ENCODE measurements at places on chromosomes 5 and 9.

- no peak for DNase-seq
These were observed 29.0 kb downstream of the ACO1 start for GRCh38 chr9:32413424-32413823.

GRCh38 chr9:136952876-136953770 is 1.1 kb downstream of the LCN12 start:
- DNase-seq, result no peak

- DNase-seq, result no peak
These were observed 1.3 kb downstream of the NAA35 start for GRCh38 chr9:85941966-85942912.

- DNase-seq, result no peak
These were observed 186.9 kb downstream of the AUH start for GRCh38 chr9:91174772-91175171.

DNA sequence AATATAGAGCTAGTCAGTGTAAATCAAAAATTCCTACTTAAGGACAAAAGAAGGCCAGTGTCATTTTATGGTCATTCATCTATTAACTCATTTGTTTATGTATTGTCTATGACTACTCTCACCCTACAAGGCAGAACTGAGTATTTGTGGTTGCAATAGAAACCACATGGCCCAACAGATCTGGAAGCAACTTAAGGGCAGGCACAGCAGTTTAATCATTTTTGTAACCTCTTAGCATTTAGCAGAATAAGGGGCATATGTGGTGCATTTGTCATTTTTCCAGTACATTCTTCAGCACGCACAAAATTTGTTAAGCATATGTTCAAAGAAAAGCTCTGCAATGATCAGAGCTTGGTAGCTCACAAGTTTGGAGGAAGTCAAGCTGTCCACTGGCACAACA is 1.1 kb downstream of the FKBP15 start:
- peak; percentile 27 for DNase-seq

DNA sequence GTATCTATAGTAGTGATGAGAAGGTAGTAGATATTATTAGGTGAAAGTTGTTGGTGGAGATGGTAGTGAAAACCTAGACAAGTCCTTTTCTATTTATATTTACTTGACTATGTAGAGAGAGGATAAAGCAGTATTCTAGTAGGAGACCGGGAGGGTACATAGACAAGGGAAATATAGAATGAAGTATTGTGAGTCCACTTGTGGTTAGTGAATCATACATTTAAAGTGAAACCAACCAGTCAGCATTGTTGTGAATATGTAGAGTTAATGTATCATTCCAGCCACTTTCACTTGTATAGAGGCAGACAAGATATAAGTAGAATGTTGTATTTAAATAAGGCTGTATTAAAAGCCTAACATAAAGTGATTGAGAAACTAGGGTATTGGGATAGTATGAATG is 1711.3 kb upstream of the ACO1 start:
- no peak for DNase-seq

- no peak for DNase-seq
These were observed 223.5 kb upstream of the TUT7 start for GRCh38 chr9:86577420-86578333.

DNA sequence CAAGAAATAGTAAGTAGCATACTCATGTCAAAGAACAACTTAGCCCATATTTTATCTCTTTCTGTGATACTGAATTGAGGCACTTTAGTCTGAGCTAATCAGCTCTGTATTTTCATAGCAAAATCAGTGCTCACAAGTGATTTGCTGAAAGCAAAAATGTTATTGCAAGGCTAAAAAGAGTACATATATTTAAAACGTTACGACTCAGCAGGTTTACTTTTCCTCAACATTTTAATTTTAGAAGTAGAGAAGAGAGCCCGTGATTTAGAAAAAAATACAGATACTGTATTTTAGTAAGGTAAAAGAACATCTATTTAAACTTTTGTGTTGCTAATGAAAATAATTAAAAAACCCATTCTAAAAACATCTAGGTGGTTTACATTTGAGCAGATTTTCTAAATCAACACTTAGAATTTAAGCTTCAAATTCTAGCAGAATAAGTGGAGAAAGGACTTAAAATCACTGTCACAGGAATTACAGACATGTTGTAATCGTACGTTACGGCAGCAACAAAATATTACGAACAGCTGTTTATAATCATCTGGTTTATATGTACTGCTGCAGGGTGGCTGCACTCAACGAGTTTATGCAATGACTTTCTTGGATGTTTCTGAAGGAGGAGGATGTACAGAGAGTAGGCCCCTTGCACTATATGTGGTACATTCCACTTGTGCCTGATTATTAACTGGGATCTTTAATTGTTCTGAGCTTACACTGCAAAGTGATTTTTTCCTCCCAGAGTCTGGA is 20.1 kb downstream of the SREK1 start:
- peak; percentile 86 for DNase-seq

DNA sequence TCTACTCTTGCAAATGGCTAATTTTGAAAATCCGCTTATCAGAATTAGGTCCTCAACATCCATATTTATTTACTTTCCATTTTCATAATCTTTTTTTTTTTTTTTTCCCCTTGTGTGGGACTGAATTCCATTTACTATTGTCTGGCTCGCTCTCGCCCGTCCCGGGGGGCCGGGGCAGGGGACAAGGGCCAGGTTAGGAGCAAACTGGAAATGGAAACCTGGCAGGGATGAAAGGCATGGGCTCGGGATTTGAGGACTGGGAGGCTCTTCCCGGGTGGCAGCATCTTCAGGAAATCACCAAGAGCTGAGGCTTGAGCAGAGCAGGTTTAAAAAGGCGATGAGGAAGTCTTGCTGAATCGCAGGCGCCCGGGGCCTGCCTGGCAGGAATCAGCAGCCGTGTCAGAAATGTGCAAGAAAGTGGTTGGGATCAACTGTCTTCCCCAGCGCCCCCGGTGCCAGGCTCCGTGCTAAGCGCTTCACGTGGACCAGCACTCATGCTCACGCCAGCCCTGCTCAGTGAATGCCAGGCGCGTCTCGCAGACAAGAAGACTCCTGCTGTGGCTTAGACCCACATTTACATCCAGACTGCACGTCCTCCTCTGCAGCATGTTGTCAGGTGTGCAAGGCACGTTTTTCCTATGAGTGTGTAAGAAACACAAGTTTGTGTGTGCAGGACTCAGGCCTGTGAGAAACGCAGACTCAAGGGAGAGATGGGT is 66.3 kb upstream of the UNC5A start:
- DNase-seq, result no peak

GRCh38 chr9:114138552-114138971 is 16.8 kb upstream of the COL27A1 start:
- no peak for DNase-seq

DNA sequence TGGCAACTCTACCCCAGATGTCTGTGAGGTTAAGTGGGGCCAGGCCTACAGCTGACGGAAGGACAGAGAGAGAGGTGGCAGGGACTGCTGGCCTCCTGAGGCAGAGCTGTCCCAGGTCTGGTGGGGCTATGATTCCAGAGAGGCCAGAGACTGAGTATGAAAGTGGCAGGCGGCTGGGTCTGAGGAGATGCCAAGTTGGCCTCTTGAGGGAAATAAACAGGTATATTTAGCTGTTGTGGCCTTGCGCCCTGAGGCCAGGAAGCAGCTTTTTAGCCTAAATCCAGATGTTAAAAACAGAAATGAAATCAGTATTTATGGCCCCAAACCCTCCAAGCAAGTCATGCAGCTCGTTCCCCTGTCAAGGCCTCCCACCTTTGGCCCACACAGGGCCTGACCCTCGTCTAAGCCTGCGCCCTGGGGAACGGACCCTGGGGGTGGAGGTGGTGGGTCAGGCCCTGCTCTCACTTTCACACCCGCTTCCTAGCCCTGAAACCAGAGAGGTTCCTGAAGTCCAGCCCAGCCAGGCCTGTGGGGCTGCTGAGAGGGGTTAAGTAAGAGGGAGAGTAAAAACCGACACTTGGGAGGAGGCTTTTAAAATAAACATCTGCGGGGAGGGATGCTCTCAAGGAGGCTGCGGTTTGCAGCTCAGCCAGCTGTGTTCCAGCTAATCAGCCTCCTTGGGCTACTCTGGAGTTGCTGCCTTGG is 18.7 kb downstream of the PCDHGC5 start:
- DNase-seq, result peak; percentile 71

GRCh38 chr5:96633820-96634219 is 28.4 kb upstream of the CAST start:
- DNase-seq, result no peak

DNA sequence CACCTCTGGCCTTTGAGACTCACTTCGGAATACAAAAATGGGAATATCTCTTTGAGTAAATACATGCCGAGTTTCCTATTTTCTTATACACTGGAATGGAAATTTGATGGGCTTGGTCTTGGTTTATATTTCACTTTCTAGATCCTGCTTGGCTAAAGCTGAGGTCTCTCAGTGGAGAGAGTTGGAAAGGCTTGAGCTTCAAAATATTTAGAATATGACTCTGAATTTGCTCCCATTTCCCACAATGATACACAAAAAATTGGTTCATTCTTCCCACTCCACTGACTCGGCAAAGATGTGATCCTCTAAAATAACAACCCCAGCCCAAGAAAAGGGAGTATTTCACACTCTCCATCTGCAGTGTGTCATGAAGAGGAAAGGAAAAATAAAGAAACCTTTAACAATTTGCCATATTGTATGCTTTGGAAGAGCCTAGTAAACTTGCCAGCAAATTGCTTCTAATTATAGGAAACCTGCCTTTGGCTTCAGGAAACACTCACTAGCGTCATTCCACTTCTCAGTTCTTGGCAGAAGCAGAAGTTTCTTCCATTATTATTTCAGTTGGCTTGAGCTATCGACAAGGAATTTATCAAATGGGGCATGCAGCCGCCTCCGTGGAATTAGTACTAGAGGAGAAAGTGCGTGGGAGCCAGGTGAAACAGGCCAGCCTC is 302.9 kb downstream of the NSG2 start:
- DNase-seq, result no peak

GRCh38 chr9:98009936-98010335 is 26.8 kb downstream of the ANP32B start:
- no peak for DNase-seq

DNA sequence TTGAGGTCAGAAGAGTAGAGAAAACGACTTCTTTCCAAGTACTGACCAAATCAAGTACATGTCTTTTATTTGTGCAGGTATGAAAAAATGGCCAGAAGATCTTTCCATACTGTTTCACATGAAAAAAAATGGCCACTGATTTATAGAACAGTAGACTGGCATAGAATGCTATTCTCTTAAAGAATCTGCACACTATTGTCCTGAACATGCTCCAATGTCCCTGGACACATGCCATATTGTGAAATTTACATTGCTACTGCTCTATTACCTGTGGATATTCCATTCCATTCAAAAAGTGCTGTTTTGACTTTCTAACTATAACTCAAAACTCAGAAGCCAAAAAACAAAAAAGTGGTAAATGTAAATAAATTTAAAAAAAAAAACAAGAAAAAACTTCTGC is 60.6 kb downstream of the FBXL17 start:
- no peak for DNase-seq

DNA sequence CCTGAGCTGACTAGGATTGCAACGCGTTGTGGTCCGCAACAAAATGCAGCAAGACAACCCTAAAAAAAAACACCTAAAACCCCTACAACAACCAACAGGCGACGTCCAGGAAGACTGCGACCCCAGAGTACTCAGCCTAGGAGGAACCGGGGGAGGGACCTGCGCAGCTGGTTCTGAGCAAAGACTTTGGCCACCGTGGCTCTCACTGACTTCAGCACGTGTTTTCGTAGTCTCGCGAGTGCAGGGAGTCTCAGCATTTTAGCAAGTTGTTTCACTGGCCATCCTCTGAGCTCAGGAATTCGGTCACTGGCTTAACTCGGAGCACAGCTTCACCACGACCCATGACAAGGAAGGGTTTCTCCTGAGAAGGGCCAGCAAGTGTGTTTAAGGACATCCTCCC is 8.6 kb upstream of the ZDHHC11 start:
- DNase-seq, result no peak

DNA sequence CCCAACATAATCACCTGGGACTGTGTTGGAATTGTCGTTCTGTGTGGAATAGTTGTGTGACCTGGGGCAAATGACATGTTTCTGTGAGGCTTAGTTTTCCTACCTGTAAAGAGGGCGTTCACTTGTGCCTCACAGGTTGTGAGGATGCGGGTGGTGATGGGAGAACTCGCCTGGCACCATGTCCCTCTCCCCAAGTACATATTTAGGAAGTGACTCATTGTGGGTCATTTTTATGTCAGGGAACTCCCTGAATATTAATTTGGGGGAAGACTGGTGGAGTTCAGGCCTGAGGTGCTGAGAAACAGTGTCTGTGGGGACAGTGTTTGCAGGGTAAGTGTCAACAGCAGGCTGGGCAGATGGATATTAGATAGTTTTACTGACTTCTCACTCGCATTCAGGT is 144.7 kb downstream of the KDM4C start:
- no peak for DNase-seq

DNA sequence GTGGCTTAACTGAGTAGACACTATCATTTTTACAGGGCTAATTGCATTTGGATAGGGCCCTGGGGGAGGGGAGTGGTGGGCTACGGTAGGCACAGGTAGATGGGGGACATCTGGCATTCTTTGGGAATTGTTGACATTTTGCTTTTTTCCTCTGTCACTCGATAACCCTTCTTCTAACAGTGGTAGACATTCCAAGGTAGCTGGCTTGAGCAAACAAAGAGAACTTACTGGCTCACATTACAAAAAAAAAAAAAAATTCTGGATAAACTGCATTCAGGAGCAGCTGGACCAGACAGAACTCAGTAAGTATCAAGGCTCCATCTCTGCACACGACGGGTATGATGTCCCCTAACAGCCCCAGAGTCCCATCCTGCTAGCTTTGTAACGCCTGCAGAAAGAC is 585.2 kb downstream of the ZNF608 start:
- no peak for DNase-seq

DNA sequence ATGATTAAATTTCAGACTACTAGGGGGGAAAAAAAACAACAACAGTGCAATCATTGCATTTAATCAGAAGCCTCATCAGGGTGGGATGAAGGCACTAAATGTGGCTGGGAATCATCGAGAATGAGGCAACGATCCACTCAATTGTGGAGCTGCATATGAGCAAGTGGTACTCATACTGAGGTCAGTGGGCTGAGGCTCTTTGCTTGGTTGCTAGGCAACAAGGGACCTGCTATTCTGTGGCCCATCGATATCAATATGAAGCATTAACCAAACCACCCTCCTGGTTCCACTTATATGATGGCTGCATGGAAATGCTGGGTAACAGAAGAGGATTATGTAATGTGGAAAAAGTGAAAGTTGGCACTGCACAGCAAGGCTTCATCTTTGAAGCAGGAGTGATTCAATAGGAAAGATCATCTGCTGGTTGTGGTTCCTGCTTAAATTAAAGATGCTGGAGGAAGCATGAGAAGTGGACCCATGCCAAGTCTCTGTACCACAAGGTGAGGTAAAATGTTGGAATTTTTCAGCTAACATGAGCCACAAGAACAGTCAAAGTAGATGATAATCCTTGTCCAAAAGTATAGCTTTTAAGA is 159.8 kb upstream of the HMHB1 start:
- no peak for DNase-seq

All from fibroblast of skin of left quadriceps (primary cell).